ENCODE measurements at places on chromosomes 12 and 14. TPM values are rescaled to one million over a fixed set of nuclear protein-coding genes. Genes with fewer than 3 reads are reported as not detected.

The SLC7A8 gene
- total RNA-seq = 59.9 TPM

The SLC10A1 gene
- total RNA-seq = not detected

- H3K4me1 ChIP-seq = no peaks in the 10 kb centered on the region
- H3K27me3 ChIP-seq = no peaks in the 10 kb centered on the region
- H3K27ac ChIP-seq = no peak overlapping the region
- H3K4me3 ChIP-seq = no peak overlapping the region
These were observed 11.9 kb downstream of the DHX37 start for GRCh38 chr12:124976999-124977398.

DNA sequence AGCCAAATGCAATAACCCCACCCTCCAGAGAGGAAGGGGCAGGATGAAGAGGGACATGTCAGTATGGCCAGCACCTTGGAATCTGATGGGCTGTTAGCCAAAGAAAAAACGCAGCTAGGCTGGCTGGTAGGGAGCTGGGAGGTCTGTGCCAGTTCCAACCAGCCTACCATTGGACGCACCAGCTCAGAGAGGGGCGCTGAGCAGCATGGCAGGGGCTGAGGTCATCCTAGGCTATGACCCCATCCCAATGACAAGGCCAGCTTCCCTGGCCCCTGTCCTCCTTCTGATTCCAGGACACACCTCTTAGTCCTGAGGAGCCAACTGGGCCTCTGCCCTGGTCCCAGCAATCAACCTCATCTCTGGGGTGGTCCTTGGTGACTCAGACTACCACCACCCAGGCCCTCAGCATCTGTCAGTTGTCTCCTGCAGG is 12.2 kb downstream of the ACTN1 start:
- peak overlapping the region; percentile 68 for H3K27ac ChIP-seq
- DNase-seq = peak; percentile 77
- no peaks in the 10 kb centered on the region for H3K27me3 ChIP-seq
- peaks cover 7% of the 10 kb centered on the region for H3K36me3 ChIP-seq
- H3K4me1 ChIP-seq = peaks cover 71% of the 10 kb centered on the region

DNA sequence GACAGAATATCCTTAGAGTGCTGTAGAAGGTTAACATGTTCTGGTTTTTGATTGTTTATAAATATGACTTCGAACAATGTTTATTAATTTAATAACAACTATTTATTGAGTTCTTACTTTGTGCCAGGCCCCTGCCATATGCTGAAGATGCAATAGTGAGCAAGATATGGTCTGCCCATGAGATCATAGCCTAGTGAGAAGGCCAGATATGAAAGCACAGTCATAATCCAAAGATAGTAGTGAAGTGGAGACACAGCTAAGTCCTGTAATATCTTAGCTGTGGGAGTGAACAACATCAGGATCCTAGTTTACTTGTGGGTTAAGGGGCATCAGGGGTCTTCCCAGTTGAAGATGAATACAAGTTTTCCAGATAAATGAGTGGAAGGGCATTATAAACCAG is 189.4 kb upstream of the FBXO33 start:
- no peaks in the 10 kb centered on the region for H3K4me1 ChIP-seq
- H3K36me3 ChIP-seq = no peaks in the 10 kb centered on the region
- no peak for DNase-seq
- H3K27me3 ChIP-seq = no peaks in the 10 kb centered on the region
- H3K4me3 ChIP-seq = no peak overlapping the region

DNA sequence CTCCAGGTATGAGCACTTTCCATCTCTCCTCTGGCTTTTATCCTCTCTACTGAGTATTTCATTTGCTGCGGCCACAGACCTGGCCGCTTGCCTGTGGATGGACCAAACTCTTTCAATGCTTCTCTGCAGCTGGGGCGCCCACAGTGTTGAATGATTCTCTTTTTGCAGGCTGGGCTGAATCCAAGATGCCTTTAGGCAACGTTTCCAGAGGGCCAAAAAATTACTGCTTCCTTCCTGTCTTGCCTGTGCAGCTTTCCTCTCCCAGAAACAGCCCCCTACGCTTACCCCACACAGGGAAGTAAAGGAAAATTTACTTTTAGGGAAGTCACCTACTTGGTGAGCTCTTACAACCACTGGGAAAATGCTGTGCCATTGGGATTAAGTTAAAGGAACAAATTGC is 55.6 kb upstream of the JDP2 start:
- no peak overlapping the region for H3K4me3 ChIP-seq
- no peaks in the 10 kb centered on the region for H3K36me3 ChIP-seq
- no peaks in the 10 kb centered on the region for H3K4me1 ChIP-seq
- DNase-seq = no peak
- H3K27ac ChIP-seq = no peak overlapping the region
